Foreskin keratinocyte (primary cell): ENCODE measurements at places on chromosomes 3 and 15.

- no peak for DNase-seq
These were observed 98.5 kb upstream of the UMPS start for GRCh38 chr3:124631727-124632126.

- DNase-seq, result no peak
These were observed 18.9 kb downstream of the PIF1 start for GRCh38 chr15:64806509-64806908.

GRCh38 chr3:183439515-183439914, 11.1 kb upstream of the MCF2L2 start:
- DNase-seq, result peak; percentile 53

- DNase-seq, result no peak
These were observed 43.3 kb downstream of the TLNRD1 start for GRCh38 chr15:81043935-81044575.

DNA sequence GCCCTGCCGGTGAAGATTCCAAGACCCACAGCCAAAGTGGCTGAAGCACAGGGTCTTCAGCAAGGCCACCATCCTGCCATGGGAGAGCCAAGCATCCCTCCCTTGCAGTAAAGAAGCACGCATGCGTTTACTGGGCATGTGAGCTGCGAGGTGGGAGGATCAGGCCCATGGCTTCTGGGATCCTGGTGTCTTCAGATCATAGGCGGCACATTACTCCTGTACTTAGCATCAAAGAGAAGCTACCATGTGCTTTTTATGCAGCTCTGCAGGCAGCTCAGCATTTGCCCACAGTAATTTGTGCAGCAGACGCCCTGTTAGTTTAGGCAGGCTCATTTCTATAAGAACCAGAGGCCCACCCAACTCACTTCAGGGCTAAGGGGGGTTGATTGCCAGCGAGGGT, 45.7 kb downstream of the IDH2 start:
- no peak for DNase-seq

DNA sequence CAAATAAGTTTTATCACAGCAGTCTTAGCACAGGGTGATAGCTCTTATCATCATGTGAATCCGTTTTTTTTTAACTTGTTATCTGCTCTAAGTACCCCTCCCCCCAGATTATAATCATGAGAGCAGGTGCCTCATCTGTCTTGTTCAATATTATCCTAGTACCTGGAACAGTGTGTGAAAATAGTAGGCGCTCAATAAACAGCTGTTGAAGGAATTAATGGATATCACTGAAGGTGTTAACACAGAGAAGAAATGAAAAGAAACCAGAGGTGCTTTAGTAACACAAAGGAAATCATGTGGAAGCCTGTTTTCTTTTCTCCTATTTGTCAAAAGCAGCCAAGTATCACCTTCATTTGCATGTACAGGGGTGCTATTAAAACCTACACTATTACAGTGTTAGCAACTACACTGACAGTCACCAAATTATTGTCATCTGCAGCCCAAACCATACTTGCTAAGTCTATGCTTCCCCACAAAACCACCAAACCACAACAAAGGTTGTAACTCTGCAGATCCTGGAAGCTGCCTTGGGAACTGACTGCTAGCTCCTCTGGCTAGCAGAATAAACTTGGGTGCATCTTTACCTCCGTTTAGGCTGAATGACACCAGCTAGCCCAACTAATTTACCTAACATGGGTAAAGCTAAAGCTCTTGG, 2.9 kb downstream of the XPC start:
- no peak for DNase-seq

GRCh38 chr3:8443829-8444791, 57.5 kb upstream of the LMCD1 start:
- DNase-seq, result peak; percentile 85

DNA sequence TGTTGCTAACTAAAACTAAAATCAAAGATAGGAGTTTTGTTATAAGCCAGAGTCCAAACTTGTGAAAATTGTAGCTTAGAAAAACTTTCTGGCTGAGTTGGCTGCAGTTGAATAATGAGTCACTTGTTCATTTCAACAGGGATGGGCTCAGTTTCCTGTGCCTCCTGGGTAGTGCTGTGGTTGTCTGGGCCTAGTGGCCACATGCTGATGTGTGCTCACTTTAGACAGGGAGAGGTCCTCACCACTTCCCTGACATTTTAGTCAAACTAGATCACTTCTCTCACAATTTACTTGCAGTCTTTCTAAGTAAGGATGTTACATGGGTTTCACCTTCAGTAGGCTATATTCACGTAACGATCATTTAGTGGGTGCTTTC, 6.3 kb upstream of the UBE2Q2 start:
- peak; percentile 76 for DNase-seq

GRCh38 chr3:46634856-46635255, 22.5 kb downstream of the FAM240A start:
- DNase-seq, result no peak

GRCh38 chr3:36165509-36166290, 214.6 kb upstream of the STAC start:
- no peak for DNase-seq

- DNase-seq, result no peak
These were observed 4.4 kb downstream of the CPLX3 start for GRCh38 chr15:74830868-74831267.

DNA sequence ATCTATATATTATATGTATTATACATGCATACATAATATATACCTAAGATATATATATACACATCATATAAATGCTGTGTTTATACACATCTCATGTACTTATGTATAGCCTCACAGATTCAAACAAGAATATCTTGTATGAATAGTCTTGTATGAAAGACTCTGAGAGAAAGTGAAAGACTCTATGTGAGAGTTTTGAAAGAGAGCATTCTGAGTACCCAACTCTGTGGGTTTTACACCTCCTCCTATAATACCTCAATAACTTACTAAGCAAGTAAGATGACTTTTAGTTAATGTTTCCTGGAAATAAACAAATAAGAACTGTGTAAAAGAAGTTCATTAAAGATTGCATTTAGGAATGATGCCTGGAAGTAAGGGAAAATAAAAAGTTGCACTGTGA, 108.1 kb upstream of the GMNC start:
- no peak for DNase-seq

DNA sequence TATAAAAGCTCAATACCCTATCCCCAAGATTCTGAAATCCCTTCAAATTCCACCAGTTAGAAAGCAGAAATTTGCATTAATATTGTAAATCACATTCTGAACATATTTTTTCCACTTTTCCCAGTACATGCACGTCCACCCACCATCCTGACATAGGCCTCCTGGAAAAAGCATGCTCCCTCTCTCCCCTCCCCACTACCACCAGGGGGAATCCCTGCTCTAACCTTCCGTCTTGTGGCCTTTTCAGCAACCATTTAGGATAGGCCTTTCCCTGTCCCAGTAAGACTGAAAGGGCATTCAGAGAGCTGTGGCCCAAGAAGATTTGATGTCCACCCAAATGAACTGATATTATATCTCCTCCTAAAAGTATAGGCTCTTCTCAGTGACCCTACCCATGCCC, 182.1 kb downstream of the ARRDC4 start:
- DNase-seq, result no peak

DNA sequence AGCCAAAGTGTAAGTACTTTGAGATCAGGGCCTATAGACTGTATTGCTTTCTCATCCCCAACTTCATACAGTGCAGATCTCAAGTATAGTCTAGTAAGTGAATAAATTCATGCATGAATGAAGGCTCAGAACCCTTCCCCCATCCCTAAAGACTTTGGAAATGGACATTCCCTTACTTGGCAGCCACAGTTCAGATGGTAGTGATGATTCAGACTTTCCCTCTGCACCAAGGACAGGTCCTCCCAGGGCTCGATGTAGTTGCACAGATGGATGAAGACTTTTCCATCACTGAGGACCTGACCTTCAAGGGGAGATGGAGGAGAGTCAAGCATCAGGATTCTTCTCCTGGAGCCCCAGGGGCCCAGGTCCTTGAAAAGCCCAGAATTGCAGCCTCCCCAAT, 4.6 kb downstream of the TIMP4 start:
- DNase-seq, result no peak

DNA sequence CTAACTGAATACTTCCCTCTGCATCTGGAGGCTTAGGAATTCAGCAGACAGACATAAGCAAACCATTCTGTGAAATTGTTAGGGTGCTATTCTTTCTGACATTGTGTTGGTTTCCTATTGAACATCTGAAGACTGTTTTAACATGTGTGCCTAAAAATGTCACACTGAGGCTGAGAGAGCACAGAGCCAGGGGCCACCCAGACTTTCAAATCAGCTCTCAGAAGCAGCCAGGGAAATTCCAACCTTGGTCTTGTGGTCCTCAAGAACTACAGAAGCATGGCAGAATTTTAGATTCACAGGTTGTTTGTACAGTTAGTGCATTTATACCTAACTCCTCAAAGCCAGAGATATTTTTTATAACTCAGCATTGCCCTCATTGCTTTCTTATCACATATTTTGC, 929.2 kb upstream of the CFAP20DC start:
- DNase-seq, result no peak

GRCh38 chr3:127588806-127589577, 1.5 kb downstream of the TPRA1 start:
- no peak for DNase-seq

GRCh38 chr3:36796881-36797280, 32.5 kb upstream of the DCLK3 start:
- DNase-seq, result peak; percentile 23

GRCh38 chr3:16516695-16517481, 3.4 kb upstream of the RFTN1 start:
- DNase-seq, result no peak

DNA sequence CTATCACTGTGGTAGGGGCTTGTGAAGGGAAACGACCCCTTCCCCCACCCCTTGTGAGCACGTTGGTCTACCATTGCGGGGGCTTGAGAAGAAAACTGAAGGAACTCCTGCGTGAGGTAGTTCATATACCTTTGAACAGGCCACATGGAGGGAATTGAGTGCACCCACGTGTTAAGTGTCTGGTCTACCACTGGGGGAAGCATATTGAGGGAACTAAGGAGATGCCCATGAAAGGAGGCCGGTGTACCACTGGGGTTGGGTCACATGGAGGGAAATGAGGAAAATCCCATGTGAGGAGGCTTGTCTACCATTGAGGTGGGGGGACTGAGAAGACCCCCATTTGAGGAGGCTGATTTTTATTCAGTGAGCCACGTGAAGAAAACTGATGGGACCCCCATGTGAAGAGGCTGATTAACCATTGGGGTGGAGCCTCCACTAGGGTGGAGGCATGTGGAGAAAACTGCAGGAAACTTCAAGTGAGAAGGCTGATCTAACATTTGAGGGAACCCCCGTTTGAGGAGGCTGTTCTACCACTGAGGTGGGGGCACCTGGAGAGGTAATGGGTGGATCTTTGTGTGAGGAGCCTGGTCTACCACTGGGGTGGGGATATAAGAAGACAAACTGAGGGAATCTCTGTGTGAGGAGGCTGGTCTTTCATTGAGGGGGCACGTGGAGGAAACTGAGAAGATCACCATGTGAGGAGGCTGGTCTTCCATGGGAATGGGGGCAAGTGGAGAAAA, 163.2 kb downstream of the FBLN2 start:
- DNase-seq, result no peak

GRCh38 chr3:172179680-172180399, 140.5 kb downstream of the FNDC3B start:
- no peak for DNase-seq

- no peak for DNase-seq
These were observed 14.7 kb downstream of the PIF1 start for GRCh38 chr15:64810497-64811326.

- DNase-seq, result no peak
These were observed 78.5 kb downstream of the TRANK1 start for GRCh38 chr3:36866368-36866767.

GRCh38 chr3:114675104-114675503, 381.3 kb downstream of the TIGIT start:
- no peak for DNase-seq

- no peak for DNase-seq
These were observed 94.5 kb upstream of the EPHA6 start for GRCh38 chr3:96719921-96720320.

GRCh38 chr3:40546816-40547215, 22.1 kb downstream of the ZNF621 start:
- DNase-seq, result peak; percentile 52

DNA sequence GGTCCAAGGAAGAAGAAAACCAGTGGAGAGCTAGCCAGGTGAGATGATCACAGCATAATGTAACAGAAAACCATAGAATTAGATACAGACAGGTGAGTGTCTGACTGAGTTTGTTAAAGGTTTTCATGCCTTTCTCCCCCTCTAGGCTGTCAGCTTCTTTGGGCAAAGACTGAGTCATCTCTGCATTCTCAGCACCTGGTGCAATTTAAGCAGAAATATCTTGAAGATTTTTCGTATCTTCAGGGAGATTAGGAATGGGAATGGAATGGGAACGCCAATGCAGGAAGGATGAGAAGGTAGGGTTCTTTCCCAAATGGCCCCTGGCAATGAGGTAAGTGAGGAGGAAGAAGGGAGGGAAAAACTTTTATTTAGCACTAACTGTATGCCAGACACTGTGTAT, 122.0 kb upstream of the SLC7A14 start:
- DNase-seq, result peak; percentile 97

DNA sequence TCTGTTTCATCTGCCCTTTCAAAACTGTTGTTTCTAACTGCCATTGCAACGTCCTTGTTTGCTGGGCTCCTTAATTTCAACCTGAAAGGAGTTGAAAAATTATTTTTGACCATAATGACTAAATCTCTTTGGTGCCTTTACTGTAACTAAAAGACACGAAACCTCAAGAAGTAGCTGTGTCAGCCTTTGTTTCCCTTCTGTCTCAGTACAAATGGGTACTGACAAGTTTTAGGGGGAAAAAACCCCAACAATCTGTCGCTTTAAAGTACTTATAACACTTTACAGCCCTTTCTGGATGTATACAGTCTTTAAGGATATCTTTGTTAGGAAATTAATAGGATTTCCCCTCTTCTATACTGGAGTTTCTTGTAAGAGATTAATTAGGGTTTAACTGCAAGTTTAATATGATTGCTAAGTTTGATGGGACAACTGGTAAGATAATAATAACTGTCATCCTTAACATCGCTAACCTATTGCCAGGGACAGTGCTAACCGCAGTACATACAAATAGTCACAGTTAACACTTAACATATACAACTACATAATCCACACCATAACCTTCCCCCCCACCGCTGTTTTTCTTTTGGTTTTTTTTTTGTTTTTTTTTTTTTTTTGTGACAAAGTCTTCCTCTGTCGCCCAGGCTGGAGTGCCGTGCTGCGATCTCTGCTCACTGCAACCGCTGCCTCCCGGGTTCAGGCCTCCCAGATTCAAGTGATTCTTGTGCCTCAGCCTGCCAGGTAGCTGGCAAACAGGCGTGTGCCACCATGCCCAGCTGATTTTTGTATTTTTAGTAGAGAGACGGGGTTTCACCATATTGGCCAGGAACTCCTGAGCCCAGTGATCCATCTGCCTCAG, 1.7 kb downstream of the GXYLT2 start:
- DNase-seq, result no peak

GRCh38 chr3:55629432-55629831, 142.3 kb upstream of the WNT5A start:
- DNase-seq, result no peak
